ENCODE measurements at places on chromosomes 6 and 20.

- no peak for DNase-seq
Measured at GRCh38 chr6:91812596-91813274, 1225.9 kb upstream of the MAP3K7 start.

GRCh38 chr20:21240394-21240793, 62.7 kb upstream of the XRN2 start:
- no peak for DNase-seq

GRCh38 chr20:6864740-6865139, 97.3 kb downstream of the BMP2 start:
- no peak for DNase-seq

DNA sequence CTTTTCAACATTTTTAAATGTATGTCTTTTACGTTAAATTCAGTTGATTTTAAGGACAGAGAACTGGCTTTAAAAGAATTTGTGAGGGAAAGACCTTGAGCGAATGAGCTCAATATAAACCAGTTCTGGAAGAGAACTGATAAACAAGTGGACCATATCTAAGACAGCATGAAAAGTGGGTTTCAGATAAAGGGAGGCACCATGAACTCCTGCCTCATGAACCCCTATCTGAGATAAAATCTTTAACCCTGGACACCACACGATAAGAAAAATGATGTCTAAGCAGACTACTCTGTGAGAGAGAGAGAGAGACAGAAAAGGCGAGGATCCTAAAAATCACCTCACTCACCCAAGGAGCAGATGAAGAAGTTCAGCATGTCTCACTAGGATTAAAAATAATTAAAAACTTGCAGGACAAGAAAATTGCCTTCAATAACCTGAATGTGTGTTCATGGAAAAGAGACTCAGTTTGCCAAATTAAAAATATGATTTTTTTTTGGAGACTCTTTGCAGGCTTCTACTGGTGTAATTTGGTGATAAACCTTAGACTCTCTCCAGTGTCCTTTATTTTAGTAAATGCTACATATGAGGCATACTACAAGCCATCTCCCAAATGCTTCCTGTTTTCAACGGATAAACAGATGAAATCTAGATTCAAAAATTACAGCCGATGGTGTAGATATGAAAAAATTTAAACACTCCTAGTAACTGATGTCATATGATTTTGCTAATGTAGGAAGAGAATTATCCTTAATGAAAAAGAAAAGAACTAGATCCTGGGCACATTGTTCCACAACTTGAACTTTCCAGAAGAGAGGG, 299.5 kb downstream of the ADGB start:
- DNase-seq: no peak

- DNase-seq: no peak
Measured at GRCh38 chr20:58497076-58497641, 18.0 kb downstream of the APCDD1L start.

DNA sequence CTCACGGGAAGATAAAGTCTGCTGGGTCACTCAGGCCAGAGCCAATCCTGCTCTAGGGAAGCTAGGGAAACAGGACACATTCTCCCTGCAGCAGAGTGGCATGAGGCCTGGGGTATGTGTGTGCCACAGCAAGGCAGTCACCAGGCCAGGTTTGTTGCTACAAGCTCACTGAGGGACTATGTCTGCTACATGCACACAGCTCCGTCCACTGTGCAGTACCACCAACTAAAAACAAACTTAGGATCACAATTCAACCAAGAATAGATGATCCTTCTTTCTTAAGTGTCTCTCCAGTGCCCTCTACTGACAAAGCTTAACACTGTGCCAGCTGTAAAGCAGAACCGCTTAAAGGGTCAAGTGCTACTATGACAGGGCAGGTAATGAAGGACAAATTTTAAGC, 192.5 kb downstream of the PTPRK start:
- peak; percentile 5 for DNase-seq

DNA sequence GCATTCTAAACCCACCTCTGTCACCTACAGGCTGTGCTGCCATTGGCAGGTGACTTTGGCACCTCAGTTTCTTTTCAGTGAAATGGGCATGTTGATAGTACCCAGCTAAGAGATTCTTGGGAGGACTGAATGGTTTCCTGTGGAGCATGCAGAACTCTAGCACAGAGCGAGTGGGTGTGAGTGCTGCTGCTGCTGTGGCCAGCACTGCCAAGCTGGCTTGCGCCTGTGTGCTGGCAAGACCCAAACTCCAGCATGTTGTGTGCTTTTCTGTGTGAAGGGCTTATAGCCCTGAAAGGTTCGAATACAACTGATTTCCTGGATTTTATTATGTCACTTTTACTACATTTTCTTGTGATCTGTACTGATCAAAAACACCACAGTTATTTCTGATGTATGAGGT, 78.1 kb upstream of the KIF25 start:
- no peak for DNase-seq

GRCh38 chr20:35467339-35468224, 12.2 kb downstream of the CEP250 start:
- DNase-seq: no peak

DNA sequence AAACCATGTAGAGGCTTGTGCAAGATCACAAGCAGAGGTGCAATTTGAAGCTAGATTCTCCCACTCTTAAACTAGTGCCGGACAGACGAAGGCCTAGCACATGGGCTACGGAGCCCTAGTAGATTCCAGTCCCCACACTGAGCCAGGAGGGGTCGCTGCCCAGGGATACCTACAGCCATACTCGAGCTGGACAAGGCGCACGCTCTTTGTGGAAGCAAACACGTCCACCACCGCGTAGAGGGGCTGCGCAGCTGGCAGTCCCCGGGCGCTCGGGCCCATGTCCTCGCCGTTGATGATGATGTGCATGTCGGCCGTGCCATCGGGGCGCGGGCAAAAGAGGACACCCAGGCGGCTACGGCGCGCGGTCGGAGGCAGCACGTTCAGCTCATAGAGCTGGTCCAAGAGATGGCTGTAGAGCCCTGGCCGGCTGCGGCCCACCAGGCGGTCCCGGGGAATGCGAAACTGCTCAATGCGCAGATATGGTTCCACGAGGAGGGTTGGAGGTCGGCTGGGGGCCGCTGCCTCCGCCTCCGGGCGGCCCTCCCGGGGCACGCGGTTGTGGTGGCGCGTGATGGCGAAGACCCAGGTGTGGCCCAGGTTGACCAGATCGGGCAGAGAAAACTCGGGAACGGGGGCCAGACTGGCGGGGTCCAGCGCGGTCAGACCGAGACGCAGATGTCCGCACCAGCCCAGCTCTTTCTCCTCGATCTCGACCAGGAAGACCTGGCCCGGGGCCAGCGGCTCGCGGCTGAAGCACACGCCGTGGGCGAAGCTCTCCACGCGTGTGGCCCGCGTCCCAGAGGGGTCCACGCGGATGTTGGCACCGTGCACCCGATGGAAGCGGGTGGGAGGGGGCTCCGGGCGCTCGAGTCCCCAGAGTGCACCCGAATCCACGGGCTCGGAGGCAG, 677 bp downstream of the NEURL2 start:
- peak; percentile 74 for DNase-seq

DNA sequence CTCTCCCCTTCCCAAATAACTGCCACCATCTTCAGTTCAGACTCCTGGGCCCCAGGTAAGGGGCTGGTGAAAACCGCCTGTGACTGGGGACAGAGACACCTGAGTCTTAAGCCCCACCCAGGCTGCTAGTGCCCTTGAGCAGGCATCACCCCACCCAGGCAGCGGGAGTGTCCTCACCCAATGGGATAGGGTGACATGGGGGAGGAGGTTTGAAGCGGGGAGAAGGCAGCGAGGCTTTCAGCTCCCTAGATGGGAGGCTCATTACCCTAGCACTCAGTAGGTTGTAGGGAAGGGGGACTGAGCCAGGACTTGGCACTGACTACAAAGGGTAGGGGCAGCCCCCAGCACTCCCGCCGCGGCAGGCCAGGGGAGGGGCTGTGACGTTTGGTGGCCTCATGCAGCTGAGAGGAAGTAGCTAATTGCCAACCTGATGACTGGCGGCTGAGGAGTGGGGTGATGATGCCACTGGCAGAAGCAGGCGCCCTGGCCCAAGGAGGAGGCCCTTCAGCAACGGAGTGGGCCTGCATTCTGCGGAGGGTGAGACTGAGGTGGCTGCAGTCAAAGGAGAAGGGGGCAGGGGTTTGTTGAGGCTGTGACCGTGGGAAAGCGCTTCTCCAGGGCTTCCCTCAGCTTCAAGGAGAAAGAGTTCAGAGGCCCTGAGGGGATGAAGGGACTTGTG, 126.9 kb downstream of the MRPL14 start:
- DNase-seq: peak; percentile 73

GRCh38 chr6:30325873-30326525, 728 bp upstream of the TRIM39 start:
- DNase-seq: no peak

DNA sequence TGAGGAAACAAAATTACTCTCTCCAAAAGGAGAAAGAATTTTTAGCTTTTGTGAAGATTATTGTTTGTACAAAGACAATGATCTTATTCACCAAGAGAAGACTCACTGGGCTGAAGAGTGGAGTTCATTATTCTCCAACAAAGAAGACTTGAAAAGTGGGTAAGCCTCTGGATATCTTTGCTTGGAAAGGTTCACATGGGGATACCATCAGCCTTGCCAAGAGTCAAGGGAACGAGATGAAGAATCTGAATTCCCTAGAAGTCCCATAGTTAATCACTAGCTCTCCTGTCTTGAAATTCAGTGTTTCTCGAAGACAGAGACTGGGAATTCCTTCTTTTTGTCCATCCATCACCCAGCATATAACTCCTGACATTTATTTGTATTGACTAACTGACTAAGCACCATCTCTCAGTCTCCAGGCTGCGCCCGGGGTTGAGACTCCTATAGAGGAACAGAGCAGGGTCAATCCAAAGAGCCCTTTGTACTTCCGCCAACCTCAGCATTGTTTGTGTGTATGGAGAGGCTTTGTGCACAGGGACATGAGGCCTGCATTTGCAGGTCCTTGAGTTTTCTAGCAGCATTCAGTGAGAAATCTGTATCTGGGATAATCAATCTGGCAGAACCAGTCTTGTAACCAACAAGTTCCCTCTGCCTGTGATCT, 461.9 kb downstream of the KIF16B start:
- DNase-seq: no peak

- DNase-seq: no peak
Measured at GRCh38 chr6:109483735-109484057, 677 bp upstream of the ZBTB24 start.

DNA sequence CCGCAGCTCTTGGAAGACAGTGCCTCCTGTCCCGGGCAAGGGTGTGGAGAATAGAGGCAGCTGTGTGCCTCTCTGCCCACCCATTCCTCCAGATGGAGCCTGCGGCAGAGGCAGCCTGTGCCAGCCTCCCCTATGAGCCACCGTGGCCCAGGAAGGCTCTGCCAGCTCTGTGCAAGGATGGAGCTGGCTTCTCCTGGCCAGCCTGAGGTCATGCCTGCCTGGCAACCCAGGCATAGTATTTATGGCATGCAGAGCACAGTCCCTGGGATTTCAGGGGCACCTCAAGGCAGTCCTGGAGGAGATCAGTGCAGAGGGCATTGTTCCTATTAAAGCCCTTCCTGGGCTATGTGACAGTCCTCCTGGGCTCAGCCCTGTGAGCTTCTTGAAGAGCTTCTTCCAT, 1.5 kb downstream of the EPB41L1 start:
- no peak for DNase-seq

- peak; percentile 74 for DNase-seq
Measured at GRCh38 chr6:18262702-18263417, 1.5 kb downstream of the DEK start.

DNA sequence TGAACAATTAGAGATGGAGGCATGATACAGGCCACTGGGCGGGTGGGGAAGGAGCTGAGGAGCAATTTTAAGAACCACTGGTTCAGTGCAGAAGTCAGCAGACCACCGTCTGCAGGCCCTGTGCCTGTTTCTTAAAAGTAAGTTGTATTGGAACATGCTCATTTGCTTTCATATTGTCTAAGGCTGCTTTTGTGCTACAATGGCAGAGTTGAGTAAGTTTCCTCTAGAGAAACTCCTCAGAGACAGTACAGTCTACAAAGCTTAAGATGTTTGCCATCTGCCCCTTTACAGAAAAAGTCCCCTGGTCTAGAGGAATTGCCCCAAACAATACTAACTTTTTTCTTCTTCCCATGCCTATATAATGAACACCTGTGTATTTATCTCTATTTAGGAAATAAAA, 28.5 kb upstream of the UBE2J1 start:
- DNase-seq: no peak

DNA sequence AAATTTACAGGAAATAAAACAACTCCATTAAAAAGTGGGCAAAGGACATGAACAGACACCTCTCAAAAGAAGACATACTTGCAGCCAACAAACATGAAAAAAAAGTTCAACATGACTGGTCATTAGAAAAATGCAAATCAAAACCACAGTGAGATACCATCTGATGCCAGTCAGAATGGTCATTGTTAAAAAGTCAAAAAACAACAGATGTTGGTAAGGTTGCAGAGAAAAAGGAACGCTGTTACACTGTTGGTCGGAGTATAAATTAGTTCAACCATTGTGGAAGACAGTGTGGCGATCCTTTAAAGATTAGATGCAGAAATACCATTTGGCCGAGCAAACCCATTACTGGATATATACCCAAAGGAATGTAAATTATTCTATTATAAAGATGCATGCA, 858.0 kb upstream of the FLRT3 start:
- no peak for DNase-seq

DNA sequence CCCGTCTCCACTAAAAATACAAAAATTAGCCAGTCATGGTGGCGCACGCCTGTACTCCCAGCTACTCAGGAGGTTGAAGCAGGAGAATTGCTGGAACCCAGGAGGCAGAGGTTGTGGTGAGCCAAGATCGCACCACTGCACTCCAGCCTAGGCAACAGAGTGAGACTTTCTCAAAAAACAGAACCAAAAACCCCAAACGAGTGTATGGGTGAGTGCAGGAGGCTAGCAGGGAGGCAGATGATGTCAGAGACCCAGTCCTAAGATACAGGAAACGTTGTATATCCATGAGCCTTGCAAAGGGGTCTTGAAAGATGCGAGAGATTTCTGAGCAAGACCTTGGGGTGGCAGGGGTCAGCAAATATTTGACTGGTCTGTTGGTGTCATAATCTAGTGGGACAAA, 136.2 kb downstream of the JARID2 start:
- no peak for DNase-seq

DNA sequence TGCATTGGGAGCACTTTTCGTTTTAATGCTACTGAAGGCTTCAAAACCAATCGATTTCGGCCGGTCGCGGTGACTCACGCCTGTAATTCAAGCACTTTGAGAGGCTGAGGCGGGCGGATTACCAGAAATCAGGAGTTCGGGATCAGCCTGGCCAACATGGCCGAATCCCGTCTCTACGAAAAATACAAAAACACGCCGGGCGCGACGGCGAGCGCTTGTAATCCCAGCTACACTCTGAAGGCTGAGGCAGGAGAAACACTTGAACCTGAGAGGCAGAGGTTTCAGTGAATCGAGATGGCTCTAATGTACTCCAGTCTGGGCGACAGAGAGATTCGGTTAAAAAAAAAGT, 58.4 kb downstream of the TRIM38 start:
- no peak for DNase-seq

- DNase-seq: no peak
Measured at GRCh38 chr20:3146732-3147341, 12.8 kb downstream of the FASTKD5 start.
